NCI-H82 (cell line): ENCODE measurements at places on chromosomes 6 and 20.
A peak's percentile ranks its signal among the peaks of the same experiment; 100 is the strongest.

DNA sequence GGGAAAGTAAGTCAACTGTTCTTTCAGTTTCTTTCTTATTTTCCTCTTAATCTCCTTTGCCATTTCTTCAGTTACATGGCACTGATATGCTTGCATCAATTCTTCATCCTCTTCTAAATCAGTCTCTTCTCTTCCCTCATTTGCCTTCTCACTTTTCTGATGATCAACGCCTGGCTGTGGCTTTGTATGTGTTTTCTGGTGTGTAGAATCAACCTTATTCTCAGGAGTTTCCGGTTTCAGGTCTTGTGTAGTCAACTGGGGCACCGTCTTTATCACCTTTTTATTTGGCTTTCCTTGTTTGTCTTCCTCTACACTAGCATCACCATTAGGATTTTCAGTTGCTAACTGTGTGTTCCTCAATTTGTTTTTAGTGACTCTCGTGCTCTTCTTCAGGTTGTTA, 31.6 kb downstream of the AHI1 start:
- DNase-seq = no peak

- DNase-seq = no peak
These were observed 271.4 kb downstream of the ALDH8A1 start for GRCh38 chr6:134678436-134678889.

GRCh38 chr6:8829296-8829695, 394.0 kb upstream of the SLC35B3 start:
- DNase-seq = no peak

- no peak for DNase-seq
These were observed 14.7 kb upstream of the TNFAIP3 start for GRCh38 chr6:137852346-137852745.

DNA sequence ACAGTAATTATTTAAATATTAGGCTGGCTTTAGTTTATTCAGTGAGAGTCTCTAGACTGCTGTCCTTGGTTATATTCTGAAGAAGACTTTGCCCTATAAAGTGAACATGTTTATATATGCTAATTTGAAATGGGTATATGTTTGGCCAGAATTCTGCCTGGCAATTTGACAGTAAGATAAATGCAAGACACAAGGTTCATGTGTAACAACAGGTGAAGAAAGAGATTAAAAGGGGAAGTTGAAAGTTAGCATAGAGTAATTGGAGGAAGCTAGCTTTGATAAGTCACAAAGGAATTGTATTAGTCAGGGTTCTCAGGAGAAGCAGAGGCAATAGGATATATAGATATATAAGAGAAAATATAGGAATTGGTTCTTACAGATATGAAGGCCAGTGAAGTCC, 191.4 kb downstream of the CENPW start:
- DNase-seq = no peak

DNA sequence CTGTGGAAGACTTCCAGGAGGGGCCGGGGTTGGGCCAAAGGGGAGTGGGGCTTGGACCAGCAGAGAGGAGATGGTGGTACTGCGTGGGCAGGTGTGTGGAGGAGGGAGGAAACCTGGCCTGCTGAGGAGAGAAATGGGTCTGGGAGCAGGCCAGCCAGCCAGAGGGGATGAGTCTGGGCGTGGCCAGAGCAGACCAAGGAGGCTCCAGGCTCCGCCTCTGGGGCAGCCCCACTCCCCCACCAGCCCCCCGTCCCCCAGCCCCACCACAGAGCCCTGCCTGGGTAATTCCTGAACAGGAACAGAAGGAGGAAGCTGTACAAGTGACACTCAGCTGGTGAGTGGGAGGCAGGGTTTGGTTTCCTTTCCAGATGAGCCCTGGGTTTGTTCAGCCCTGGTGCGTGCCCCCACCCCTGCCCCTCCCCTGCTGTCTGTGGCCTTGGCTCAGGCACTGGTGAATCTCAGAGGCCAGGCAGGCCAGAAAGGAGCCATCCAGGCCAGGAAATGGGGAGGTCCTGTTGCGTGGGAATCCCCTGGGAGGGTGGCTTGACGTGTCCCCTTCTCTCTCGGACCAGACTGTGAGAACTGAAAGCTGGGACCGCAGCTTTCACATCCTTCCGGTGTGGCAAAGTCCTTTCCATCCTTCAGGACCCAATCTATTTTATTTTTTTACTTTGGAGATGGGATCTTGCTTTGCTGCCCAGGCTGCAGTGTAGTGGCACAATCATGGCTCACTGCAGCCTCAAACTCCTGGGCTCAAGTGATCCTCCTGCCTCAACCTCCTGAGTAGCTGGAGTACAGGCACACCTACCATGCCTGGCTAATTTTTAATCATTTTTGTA, 9.4 kb upstream of the SRC start:
- peak; percentile 60 for DNase-seq
